ENCODE measurements at places on chromosomes 6 and 20.

DNA sequence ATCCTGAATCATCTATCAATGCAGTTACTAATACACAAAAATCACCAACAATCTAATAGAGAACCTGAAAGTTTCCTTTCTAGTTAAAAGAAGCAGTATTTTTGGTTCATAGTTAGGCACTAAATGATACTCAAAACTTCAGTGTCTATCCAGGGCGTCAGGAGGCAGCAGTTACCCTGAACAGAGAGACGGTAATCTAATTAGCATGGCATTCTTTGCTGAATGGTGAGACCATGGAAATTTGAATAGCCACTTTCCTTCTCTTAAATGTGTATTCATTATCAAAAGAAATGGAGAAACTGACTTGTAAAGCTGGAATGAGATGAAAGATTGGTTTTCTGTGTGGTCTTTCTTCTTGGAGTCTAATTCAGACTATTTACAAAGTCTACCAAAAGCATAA is 146.6 kb upstream of the BMP5 start:
- DNase-seq, result no peak

- DNase-seq, result no peak
These were observed 199.2 kb downstream of the ZFAND3 start for GRCh38 chr6:38018755-38019165.

DNA sequence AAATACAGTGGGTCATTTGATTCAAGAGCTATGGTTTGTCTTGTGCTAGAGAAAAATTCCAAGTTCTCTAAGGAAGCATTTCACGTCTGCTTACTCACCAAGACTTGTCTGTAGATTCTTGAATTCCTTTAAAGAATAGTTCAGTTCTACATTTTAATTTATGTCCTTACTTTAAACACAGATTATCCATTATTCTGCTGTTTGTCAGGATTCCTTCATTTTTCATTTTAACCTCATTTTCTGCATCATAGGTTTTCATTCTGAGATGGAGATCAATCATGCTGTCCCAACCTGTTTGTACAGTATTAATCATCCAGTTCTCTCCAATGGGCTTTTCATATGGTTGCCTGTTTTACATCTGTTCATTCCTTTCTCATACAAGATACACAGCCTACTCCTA is 24.5 kb upstream of the POPDC3 start:
- no peak for DNase-seq

- DNase-seq, result no peak
These were observed 221.3 kb upstream of the SUPT3H start for GRCh38 chr6:45599053-45599452.

- DNase-seq, result no peak
These were observed 721.1 kb downstream of the TENT5A start for GRCh38 chr6:81031416-81031815.

DNA sequence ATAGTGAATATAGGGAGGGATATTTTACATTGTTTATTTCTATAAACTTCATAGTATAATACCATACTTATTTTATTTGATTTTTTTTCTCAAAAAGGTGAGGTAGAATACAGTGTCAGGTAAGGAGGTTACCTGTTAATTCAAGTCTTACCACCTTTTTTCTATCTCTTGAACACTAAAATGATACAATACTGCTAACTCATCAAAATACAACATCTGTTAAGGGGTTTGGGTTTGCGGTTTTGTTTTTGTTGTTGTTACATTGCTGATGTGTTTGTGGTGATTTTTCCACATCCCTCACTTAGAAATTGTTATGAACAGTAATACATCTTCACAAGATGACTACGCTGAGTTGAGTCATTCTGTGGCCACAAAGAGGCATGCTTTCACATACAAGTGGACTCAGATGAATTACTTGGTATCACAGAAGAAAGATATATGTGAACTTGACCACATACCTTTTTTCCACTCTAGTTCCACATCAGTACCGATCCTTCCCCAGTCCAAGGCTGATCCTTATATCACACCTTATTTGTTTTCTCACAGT is 139.4 kb upstream of the ID4 start:
- DNase-seq, result no peak

- DNase-seq, result no peak
These were observed 82.3 kb downstream of the CD164 start for GRCh38 chr6:109299776-109300564.

DNA sequence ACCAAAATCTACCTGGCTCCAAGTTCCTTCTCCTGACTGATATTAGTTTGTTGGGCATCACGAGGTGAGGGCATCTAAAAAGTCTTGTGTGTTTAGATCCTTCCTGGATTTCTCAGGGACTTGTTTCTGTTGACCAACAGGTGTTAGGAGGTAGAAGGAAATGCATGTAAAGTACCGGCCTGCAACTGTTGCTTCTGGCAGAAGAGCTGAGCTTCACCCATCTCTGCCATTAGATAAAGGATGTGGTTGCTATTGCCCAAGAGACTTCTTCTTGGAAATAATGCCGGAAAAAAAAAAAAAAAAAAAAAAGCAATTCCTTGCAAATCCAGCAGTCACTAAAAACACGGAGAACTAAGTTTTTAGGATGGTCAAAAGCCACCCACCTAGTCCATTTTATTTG is 303.1 kb downstream of the CDH26 start:
- DNase-seq, result no peak

DNA sequence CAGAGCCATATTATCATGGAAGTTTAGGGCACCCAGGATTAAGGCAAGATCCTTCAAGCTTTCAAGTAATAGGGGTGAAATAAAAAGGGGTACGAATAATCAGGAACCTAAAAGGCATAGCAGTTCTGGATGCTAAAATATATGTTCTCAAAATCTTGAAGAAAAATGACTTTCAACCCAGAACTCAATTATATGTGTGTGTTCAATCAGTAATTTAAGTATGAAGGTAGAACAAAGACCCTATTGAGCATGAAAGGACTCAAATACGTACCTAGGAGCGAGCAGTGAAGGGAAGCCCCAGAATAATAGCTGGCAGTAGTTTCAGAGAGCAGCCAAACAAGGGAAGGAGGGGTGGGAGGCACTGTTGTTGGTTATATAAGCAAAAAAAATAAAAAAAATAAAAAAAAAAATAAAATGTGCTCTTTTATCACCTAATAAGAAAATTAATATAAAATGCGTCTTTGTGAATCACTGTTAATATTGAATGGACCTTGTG is 45.4 kb downstream of the MYO6 start:
- DNase-seq, result no peak

DNA sequence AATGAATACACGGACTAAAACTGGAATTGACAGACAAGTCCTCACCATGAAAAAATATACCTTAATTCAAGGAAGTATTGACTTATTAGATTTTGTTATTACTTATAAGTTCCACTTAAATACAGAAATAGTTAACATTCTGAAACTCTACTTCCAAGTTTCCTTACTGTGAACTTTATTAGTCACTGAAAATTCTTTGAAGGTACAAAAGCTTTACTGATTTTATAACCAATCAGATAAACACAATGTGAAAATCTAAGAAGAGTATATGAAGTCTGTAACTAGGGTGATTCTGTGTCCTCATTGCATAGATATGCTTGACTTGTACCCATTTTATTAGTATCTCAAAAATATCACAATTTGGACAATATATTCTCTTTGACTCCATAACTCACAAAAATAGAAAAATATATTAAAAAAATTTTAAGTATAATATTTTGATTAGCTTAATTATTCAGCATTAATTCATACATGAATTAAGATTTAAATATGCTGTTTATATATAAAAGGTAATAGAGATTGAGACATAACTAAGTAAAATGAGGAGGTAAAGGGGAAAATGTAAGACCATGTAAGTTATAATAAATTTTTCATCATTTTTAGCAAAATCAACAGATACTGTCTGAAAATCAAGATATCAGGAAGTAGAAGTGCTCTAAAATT is 6.6 kb downstream of the NAPB start:
- no peak for DNase-seq

DNA sequence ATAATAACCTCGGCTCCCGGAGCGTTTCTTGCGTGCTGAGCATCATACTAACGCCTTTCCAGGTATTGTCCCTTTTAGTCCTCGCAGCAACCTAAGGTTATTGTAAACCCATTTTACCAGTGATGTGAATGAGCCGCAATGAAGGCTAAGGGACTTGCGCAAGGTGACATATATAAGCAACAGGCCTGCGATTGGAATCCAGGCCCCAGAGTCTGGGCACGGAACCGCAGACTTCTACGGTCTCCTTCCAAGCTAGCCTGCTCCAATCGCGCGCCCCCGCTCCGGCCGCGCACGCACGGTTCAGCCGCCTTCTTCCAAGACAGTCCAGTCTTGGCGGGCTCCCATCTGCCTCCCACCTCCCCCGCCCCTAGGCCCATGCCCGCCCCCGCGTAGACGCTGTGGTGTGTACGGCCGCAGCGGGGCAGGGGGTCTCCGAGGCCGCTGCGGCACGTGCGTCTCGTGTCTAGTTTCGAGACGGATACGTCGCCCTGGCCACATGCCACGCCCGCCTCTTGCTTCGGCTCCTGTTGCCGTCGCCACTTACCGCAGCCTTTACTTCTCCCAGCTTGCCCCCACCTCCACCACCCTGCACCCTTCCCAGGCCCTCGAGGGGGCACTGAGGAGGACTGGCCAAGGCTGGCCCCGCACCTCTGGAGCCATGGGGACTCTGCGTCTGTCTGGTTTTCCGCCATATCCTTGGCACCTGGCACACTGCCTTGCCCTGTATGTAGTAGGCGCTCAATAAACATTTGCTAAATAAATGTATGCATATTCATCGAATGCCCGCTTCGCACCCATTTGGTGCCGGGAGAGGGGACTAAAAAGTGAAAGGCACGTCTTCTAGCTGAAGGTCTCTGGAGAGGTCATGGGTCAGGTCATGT is 855 bp upstream of the GFOD1 start:
- DNase-seq, result peak; percentile 19

- DNase-seq, result no peak
These were observed 38.3 kb upstream of the ZNF831 start for GRCh38 chr20:59125332-59125731.

DNA sequence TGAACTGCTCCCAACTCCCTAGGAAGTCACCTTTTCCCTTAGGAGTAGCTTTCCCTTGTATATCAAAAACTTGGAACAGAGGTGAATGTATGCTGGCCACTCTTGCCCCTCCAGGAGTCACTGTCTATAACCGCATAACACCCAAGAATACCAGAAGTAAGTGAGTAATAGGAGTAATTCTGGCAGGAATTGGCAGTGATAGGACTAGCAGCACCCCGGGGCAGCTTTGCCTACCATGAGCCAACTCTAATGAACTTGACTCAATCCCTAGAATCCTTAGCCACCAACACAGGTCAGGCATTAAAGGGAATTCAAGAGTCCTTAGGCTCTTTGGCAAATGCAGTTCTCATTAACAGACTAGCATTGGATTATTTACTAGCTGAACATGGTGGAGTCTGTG is 28.8 kb upstream of the CD164 start:
- DNase-seq, result no peak

GRCh38 chr6:7249946-7250643 is 62.9 kb downstream of the SSR1 start:
- DNase-seq, result no peak

- no peak for DNase-seq
These were observed 189.5 kb downstream of the IBTK start for GRCh38 chr6:82057846-82058554.

GRCh38 chr20:15654208-15654649 is 919.0 kb downstream of the KIF16B start:
- no peak for DNase-seq

- DNase-seq, result no peak
These were observed 75.8 kb downstream of the IGF2R start for GRCh38 chr6:160044687-160045086.

DNA sequence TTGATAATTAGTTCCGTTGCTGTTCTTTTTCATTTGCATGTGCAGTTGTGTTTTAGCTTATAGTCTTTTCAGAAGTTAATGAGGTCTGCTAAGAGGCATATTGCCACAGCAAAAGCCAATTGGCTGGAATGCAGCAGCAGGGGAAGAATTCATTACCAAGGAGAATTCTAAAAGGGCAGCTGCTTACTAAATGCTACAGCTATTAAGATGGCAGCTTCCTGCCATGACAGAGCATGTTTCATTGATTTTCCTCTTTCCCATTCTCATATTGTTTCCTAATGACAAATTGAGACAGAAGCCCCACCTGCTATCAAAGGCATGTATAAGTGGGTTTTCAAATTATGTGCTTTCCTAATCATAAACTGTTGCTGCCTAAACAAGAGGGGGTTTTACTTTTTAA is 66.6 kb downstream of the CLVS2 start:
- DNase-seq, result no peak

- no peak for DNase-seq
These were observed 4.3 kb downstream of the UST start for GRCh38 chr6:148750838-148751792.

GRCh38 chr20:20318365-20319161 is 49.3 kb upstream of the INSM1 start:
- no peak for DNase-seq

DNA sequence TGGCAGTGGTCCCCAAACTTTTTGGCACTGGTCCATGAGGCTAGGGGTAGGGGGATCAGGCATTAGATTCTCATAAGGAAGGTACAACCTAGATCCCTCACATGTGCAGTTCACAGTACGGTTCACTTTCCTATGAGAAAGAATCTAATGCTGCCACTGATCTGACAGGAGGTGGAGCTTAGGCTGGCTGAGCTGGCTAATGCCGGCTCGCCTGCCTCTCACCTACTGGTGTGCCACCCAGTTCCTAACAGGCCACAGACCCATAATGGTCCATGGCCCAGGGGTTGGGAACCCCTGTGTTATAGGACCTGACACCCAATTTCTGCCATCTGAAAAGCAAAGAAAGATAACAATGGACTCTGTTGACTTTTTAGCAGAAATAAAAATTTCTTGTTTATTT is 199.6 kb downstream of the GMPR start:
- no peak for DNase-seq

DNA sequence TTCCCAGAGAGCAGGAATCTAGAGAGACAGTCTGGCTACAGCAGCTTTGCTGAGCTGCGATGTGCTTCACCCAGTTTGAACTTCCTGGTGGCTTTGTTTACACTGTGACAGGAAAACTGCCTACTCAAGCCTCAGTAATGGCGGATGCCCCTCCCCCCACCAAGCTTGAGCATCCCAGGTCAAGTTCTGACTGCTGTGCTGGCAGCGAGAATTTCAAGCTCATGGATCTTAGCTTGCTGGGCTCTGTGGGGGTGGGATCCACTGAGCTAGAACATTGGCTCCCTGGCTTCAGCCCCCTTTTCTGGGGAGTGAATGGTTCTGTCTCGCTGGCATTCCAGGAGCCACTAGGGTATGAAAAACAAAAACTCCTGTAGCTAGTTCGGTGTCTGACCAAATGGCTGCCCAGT is 91.0 kb upstream of the ESR1 start:
- no peak for DNase-seq

- no peak for DNase-seq
These were observed 36.1 kb downstream of the SERAC1 start for GRCh38 chr6:158131926-158132325.

GRCh38 chr20:51122931-51123658 is 100.2 kb upstream of the KCNG1 start:
- DNase-seq, result no peak

DNA sequence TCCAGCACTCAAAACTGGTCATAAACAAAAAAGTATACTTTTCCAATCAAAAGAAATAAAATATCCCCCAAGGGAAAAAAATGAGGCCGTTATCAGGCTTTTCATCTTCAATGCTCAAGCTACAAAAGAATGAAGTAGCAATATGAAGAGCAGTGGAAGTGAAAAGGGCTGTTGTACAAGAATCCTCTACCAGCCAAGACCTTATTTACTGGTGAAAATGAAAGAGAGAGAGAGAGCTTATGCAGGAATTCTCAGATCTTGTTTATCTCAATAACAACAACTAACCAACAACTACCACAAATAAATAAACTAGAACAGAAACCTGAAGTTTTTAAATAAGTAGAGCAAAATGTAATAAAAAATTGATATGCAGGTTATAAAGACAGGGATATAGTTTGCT is 400.6 kb downstream of the HDGFL1 start:
- DNase-seq, result no peak
